Lung (tissue), 17 donors: ENCODE measurements at places on chromosomes 12 and 14. TPM values are rescaled to one million over a fixed set of nuclear protein-coding genes. Genes with fewer than 3 reads are reported as not detected.
A peak's percentile ranks its signal among the peaks of the same experiment; 100 is the strongest.

DNA sequence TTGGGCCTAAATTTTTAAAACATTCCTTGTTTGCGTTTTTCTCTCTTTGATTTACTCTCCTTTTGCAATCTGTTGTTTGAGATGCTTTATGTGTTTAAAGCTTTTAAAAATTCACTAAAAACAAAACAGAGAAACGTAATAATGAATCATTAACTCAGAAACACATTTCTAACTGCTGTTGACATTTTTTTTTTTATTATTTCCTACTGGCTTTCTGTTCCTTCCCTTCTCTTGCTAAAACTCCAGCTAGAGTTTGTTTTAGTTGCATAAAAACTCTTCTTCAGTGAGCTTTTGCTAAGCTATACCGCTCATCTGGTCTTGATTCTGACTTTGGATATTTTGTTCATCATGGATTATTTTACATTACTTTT, 29.0 kb upstream of the SRGAP1 start:
- no peaks in the 10 kb centered on the region for H3K36me3 ChIP-seq
- no peak for DNase-seq
- no peak overlapping the region for H3K27ac ChIP-seq
- no peaks in the 10 kb centered on the region for H3K27me3 ChIP-seq

GRCh38 chr12:38689195-38689594, 216.2 kb downstream of the CPNE8 start:
- no peak overlapping the region for H3K27ac ChIP-seq
- no peak overlapping the region for H3K4me3 ChIP-seq
- peaks cover 10% of the 10 kb centered on the region for H3K36me3 ChIP-seq
- no peak for DNase-seq
- H3K27me3 ChIP-seq: no peaks in the 10 kb centered on the region
- no peaks in the 10 kb centered on the region for H3K4me1 ChIP-seq

GRCh38 chr14:69129264-69129880, 23.5 kb downstream of the DCAF5 start:
- H3K27me3 ChIP-seq: no peaks in the 10 kb centered on the region
- H3K4me1 ChIP-seq: peaks cover 24% of the 10 kb centered on the region
- H3K27ac ChIP-seq: peak overlapping the region; percentile 14
- H3K36me3 ChIP-seq: no peaks in the 10 kb centered on the region
- DNase-seq: peak; percentile 90
- no peak overlapping the region for H3K4me3 ChIP-seq

GRCh38 chr12:68856510-68856909, 48.5 kb downstream of the MDM2 start:
- H3K27me3 ChIP-seq: no peaks in the 10 kb centered on the region
- DNase-seq: no peak
- H3K4me1 ChIP-seq: no peaks in the 10 kb centered on the region
- no peak overlapping the region for H3K4me3 ChIP-seq
- no peak overlapping the region for H3K27ac ChIP-seq

DNA sequence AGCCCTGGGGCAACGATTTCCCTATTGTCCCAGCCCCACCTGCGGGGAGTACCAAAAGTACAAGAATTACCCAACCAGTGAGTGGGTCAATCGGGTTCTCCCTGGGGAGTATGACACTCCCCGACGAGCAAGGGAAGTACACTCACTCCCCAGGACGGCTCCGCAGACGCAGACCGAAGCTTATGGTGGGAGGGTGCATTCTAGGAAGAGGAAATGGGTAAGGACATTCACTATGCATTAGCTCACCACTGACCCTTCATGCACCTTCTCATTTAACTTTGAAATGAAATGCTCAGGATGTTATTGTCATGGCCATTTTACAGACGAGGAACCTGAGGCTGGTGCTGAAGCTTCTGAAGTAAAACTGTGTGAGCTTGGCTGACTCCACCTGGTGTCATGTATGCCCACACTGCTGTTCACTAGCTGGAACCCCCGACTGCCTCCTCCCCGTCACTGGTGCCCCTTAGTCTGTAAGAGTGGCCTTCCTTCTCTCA, 45.8 kb upstream of the TMED10 start:
- H3K36me3 ChIP-seq: no peaks in the 10 kb centered on the region
- no peak overlapping the region for H3K4me3 ChIP-seq
- no peak for DNase-seq
- no peaks in the 10 kb centered on the region for H3K4me1 ChIP-seq
- no peak overlapping the region for H3K27ac ChIP-seq

- no peaks in the 10 kb centered on the region for H3K27me3 ChIP-seq
- H3K27ac ChIP-seq: no peak overlapping the region
- no peaks in the 10 kb centered on the region for H3K4me1 ChIP-seq
- H3K36me3 ChIP-seq: no peaks in the 10 kb centered on the region
These were observed 14.2 kb downstream of the STON2 start for GRCh38 chr14:81385886-81386285.

DNA sequence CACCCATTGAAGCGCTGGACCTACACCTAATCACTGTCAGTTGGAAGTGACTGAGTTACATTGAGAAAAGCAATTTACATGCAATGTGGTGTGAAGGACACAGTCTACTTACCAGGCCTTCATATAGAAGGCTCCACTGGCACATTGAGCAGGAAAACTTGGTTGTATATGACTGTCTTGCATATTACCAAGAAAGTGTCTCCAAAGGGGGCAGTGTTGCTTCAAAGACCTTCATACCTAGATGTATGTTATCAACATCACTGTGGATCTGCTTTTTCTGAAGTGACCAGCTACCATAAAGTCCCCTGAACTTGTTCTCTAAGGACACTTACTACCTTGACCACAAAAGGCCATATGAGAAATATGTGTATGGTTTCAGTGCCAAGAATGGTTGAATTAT, 64.1 kb downstream of the NELL2 start:
- H3K4me3 ChIP-seq: no peak overlapping the region
- no peak for DNase-seq
- no peaks in the 10 kb centered on the region for H3K27me3 ChIP-seq
- no peaks in the 10 kb centered on the region for H3K4me1 ChIP-seq
- H3K36me3 ChIP-seq: no peaks in the 10 kb centered on the region
- no peak overlapping the region for H3K27ac ChIP-seq

- no peaks in the 10 kb centered on the region for H3K27me3 ChIP-seq
- H3K36me3 ChIP-seq: no peaks in the 10 kb centered on the region
- no peak overlapping the region for H3K4me3 ChIP-seq
- H3K27ac ChIP-seq: no peak overlapping the region
- no peak for DNase-seq
These were observed 26.3 kb downstream of the BICDL1 start for GRCh38 chr12:120015313-120015712.

GRCh38 chr14:91413547-91414474, 3.8 kb downstream of the CCDC88C start:
- H3K36me3 ChIP-seq: no peaks in the 10 kb centered on the region
- H3K27ac ChIP-seq: peak overlapping the region; percentile 44
- no peak overlapping the region for H3K4me3 ChIP-seq
- no peaks in the 10 kb centered on the region for H3K27me3 ChIP-seq

- peaks cover 87% of the 10 kb centered on the region for H3K36me3 ChIP-seq
- no peak overlapping the region for H3K4me3 ChIP-seq
- DNase-seq: no peak
- H3K27me3 ChIP-seq: no peaks in the 10 kb centered on the region
- no peaks in the 10 kb centered on the region for H3K4me1 ChIP-seq
These were observed 9.8 kb downstream of the ZNF605 start for GRCh38 chr12:132946246-132946820.

DNA sequence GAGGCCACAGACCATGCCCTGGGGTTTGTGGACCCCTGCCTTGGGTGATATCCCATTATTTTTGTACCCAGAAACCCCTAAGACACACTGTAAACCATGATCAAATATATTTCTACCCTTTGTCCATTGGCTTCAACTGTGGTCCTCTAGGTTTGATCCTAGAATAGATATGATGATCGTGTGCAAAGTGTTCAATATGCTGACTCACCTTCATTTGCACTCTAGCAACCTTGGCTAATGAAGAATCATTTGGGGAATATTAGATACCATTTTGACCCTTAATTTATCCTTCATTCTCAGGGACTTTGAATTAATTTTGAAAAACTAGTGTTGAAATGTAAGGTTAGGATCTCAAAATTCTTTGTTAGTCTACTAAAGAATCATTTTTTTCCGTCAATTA, 73.1 kb upstream of the RAP1B start:
- H3K27ac ChIP-seq: no peak overlapping the region
- no peak overlapping the region for H3K4me3 ChIP-seq
- no peaks in the 10 kb centered on the region for H3K36me3 ChIP-seq

GRCh38 chr12:111166779-111167540, 201.9 kb downstream of the PHETA1 start:
- no peaks in the 10 kb centered on the region for H3K36me3 ChIP-seq
- no peaks in the 10 kb centered on the region for H3K4me1 ChIP-seq
- H3K4me3 ChIP-seq: no peak overlapping the region
- H3K27ac ChIP-seq: no peak overlapping the region

DNA sequence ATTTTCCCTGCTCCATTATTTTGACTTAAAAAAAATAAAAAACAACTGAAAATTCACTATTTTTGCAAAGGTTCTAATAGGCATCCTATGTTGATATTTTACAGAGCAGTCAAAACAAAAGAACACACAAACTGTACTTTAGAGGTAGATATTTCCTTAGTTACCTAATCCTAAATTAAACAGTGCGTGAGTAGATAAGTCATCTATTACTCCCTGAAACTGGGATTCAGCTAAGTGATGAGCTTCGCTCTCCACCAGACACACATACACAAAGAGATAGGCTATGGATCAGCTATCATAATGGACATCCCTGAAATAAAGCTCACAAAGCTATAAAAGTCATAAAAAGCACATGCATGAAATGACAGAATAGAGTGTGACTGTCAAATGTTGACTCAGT, 398.7 kb downstream of the SOX5 start:
- DNase-seq: no peak
- no peak overlapping the region for H3K4me3 ChIP-seq
- no peaks in the 10 kb centered on the region for H3K4me1 ChIP-seq
- H3K36me3 ChIP-seq: no peaks in the 10 kb centered on the region
- H3K27ac ChIP-seq: no peak overlapping the region

GRCh38 chr12:38053655-38054464, 262.7 kb upstream of the ALG10B start:
- H3K27ac ChIP-seq: no peak overlapping the region
- no peaks in the 10 kb centered on the region for H3K4me1 ChIP-seq
- no peaks in the 10 kb centered on the region for H3K36me3 ChIP-seq
- H3K27me3 ChIP-seq: no peaks in the 10 kb centered on the region

GRCh38 chr14:47466916-47467315, 208.5 kb downstream of the MDGA2 start:
- no peaks in the 10 kb centered on the region for H3K27me3 ChIP-seq
- no peak overlapping the region for H3K4me3 ChIP-seq
- H3K4me1 ChIP-seq: no peaks in the 10 kb centered on the region
- no peaks in the 10 kb centered on the region for H3K36me3 ChIP-seq
- H3K27ac ChIP-seq: no peak overlapping the region
- no peak for DNase-seq

DNA sequence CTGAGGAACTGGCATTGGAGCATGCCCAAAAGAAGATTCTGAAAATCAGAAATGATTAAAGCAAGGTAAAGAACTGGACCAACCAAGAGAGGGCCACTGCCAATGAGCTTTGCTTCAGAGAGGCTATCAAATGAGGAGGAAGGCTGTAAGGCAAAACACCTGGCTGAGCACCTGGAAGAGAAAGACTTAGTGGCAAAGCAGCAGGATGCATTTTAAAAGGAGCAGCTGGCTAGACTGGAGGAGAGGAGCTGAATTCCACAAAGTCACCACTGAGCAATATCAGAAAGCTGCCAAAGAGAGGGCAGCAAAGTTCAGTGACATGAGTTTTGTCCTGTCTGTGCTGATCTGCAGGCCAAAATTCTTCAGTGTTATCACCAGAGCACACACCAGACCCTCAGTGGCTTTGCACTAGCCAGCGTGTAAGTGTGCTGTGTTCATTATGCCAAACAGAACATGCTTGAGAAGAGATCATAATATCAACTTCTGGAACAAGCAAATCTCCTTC, 338.7 kb downstream of the TRHDE start:
- no peak overlapping the region for H3K4me3 ChIP-seq
- no peak overlapping the region for H3K27ac ChIP-seq
- no peaks in the 10 kb centered on the region for H3K4me1 ChIP-seq
- H3K36me3 ChIP-seq: no peaks in the 10 kb centered on the region
- no peak for DNase-seq

GRCh38 chr14:22463763-22464173, 125.3 kb downstream of the DAD1 start:
- no peaks in the 10 kb centered on the region for H3K4me1 ChIP-seq
- H3K4me3 ChIP-seq: no peak overlapping the region
- DNase-seq: no peak
- no peaks in the 10 kb centered on the region for H3K36me3 ChIP-seq
- H3K27me3 ChIP-seq: no peaks in the 10 kb centered on the region

DNA sequence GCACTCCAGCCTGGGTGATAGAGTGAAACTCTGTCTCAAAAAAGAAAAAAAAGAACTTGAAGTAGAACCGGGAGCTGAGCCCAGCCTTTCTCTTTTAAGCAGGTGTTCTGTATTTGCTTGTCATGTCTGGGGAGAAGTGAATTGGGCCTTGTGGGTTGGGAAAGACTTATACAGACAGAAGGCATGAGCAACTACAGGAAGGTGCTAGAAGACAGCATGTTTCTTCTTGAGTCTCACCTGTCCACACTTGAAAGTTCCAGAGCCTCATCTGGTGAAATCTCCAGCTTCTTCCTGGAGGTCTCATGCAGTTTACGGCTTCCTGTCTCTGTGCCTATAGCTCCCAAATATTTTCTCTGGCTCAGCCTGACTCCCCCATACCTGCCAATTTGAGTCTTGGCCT, 2.5 kb downstream of the PGAM5 start:
- no peaks in the 10 kb centered on the region for H3K4me1 ChIP-seq
- DNase-seq: no peak
- H3K27ac ChIP-seq: no peak overlapping the region
- H3K27me3 ChIP-seq: no peaks in the 10 kb centered on the region
- H3K4me3 ChIP-seq: no peak overlapping the region
- peaks cover 13% of the 10 kb centered on the region for H3K36me3 ChIP-seq

- H3K36me3 ChIP-seq: no peaks in the 10 kb centered on the region
- peaks cover 2% of the 10 kb centered on the region for H3K27me3 ChIP-seq
- H3K4me3 ChIP-seq: no peak overlapping the region
- peak; percentile 5 for DNase-seq
- no peak overlapping the region for H3K27ac ChIP-seq
These were observed 9.2 kb upstream of the KRT73 start for GRCh38 chr12:52627395-52628110.

DNA sequence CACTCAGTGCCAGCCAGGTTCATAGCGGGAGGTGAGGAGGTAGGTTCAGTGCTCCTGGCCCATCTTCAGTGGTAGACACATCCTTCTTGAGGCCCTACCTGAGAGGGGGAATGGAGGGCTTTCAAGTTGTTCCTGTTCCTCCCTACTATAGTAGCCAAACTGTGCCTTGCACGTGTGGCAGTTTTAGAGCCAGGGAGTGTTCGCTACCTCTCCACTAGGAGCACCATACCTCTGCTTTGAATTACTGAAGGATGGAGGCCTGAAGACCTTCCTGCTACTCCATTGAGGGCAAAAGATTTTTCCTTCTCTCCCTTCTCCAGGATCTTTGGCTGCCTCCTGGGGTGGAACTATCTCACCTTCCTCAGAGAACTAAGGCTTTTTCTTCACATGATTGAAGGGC, 5.9 kb upstream of the ALG10 start:
- H3K36me3 ChIP-seq: no peaks in the 10 kb centered on the region
- no peaks in the 10 kb centered on the region for H3K4me1 ChIP-seq
- H3K27me3 ChIP-seq: no peaks in the 10 kb centered on the region

The TM7SF3 gene
- 54.9 TPM for total RNA-seq

The SLC7A8 gene
- total RNA-seq: 74.0 TPM

The TDRD9 gene
- total RNA-seq: 8.2 TPM

The KICS2 gene
- 7.1 TPM for total RNA-seq

The ANO2 gene
- total RNA-seq: 5.9 TPM

The TAS2R42 gene
- total RNA-seq: not detected

The CACNB3 gene
- total RNA-seq: 33.1 TPM

The CLEC4C gene
- total RNA-seq: 0.60 TPM

The PXN gene
- 117 TPM for total RNA-seq

The KRT8 gene
- 150 TPM for total RNA-seq

The CACNA1C gene
- total RNA-seq: 11.7 TPM

The SLC8A3 gene
- total RNA-seq: 0.80 TPM

The AEBP2 gene
- 78.2 TPM for total RNA-seq

The P2RX7 gene
- total RNA-seq: 5.3 TPM

The TAS2R7 gene
- total RNA-seq: not detected
